ENCODE measurements at places on chromosomes 11 and 22. TPM values are rescaled to one million over a fixed set of nuclear protein-coding genes. Genes with fewer than 3 reads are reported as not detected.

TRIM29 gene
- not detected for total RNA-seq

DNA sequence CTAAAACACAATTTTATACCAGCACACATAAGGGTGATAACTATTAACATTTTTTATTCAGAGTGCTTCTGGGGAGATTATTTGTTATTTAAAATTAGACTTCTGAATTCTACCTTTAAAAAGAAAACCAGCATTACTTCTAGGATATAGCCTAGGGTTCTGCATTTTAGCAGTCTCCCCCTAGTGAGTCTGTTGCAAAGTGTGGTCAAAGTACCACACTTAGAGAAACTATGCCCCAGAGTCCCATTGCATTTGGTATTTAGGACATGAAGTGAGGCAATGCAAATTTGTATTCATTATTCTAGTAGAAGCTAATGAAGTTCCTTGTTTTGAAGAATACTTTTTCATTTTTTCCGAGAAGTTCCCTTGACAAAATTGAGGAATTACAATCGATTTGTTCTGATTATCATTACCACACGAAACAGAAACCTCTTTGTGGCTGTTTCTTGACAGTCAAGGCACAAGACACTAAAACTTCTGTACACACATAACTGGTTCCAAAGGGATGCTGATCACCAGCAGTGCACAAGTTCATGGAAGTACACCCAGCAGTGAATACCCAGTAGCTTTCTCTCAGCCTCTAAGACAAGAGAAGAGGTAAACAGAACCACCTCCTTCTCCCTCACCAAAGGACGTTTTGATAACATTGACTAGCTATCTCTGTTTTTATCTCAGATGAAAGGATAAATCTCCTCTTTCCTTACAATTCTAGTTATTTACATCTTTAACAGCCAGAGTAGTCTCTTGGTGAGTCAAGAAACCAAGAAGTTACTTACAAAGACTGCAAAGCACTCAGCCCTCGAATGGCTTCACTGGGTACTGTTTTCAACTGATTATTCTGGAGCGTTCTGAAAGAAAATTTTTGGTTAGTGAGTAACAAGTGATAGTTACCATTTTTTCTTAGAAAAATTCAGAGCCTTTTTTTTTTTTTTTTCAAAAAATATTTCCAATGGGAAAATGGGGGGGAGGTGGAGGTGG, 27.6 kb upstream of the CCDC34 start:
- no peak for DNase-seq

GRCh38 chr11:117912497-117912896, 16.7 kb downstream of the TMPRSS13 start:
- no peak for DNase-seq

DNA sequence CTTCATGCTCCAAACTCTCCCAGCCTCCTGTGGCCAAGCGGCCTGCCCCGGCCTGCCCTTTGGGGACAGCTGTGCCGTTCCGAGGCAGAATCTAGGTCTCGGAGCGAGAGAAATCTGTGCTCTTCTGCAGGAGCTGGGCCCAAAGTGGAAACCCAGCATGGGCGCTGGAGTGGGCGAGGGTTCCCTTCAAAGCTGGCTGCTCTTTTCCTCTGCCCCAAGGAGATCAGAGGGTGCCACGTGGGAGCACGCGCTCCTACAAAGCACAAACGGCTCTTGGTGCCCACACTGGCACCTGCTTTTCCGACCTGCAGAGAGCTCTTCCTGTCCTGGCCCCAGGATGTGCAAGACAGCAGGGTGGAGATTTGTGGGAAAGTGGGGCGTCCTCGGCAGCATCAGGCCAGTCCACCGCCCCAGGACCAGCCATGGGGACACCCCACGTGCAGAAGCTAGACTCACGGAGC, 6.9 kb downstream of the OSBPL5 start:
- no peak for DNase-seq

DNA sequence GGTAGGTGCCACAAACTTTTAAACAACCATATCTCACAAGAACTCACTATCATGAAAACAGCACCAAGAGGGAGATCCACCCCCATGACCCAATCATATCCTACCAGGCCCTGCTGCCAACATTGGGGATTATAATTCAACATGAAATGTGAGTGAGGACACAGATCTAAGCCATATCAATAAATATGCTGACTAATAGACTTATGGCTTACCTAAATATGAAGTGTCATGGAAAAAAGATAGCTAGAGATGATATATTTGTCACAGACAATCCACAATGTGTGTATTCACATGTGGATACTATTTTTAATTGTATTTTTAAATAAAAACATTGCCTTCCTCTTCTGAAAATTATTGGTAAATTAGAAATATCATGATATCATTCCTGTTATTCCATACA, 38.2 kb upstream of the RAB38 start:
- DNase-seq, result no peak

GRCh38 chr11:118609380-118610224, 2.2 kb downstream of the PHLDB1 start:
- DNase-seq, result peak; percentile 51

ZP1 gene
- total RNA-seq, result not detected

GRCh38 chr11:124627546-124627945, 4.9 kb downstream of the TBRG1 start:
- DNase-seq, result no peak

SHANK3 gene
- 42.7 TPM for total RNA-seq

DNA sequence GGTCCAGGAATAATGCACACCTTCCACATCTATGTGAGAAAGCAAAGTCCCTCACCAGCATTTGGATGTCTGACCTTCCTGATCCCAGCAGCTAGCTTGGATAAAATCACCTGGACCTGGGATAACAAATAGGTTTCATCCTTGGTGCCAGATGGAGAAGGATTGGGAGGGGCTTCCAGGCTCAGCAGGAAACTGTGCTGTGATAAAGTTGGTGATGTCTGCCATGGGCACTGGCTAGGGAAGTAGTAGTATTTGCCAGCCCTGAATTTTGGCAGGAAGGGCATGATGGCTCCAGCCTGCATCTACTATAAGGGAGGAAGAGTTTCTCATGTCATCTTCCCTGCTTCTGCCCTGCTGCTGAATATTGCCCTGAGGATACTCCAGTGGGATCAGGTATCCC, 37.5 kb downstream of the C11orf91 start:
- no peak for DNase-seq

GRCh38 chr11:79940974-79941735, 500.3 kb upstream of the TENM4 start:
- no peak for DNase-seq

NPAS4 gene
- not detected for total RNA-seq

DNA sequence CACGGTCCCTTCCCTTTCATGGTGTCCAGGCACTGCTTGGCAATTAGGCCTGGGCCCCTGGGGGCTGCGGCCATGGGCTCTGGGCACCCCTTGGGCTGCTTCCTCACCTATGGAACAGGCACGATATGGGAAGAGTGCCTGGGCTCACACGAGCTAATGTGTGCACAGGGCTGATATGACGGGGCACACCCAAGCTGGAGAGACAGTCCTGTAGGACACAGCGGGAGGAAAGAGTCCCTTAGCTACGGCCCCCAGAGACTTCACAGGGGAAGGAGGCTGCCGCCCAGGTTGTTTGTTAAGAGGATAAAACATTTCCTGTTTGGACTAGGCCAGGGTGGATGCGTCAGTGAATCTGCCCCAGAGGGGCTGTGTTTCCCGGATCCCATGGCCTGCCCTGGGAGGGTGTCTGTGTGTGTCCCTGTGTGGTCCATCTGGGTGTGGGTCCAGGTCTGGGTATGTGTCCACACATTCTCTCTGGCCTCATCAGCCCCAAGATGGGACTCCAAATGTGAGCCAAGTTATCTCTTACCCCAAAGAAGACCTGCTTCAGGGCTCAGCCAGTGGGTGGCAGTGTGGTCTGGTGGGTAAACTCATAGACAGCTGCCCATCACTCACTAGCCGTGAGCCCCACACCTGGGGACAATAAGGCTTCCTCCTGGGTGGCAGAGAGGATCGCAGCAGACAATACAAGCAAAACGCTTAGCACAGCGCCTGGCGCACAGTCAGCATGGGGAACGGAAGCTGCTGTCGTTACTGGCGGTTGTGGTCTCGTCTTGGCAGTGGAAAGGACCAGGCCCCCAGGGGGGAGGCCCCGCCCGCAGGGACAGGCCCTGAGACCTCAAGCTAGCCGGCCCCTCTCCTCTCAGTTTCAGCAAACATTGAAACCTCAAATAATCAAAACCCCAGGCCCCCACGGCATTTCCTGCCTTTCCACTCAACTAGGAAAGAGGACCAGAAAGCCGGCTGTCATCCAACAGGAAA, 3.2 kb upstream of the EMID1 start:
- DNase-seq, result peak; percentile 53

DNA sequence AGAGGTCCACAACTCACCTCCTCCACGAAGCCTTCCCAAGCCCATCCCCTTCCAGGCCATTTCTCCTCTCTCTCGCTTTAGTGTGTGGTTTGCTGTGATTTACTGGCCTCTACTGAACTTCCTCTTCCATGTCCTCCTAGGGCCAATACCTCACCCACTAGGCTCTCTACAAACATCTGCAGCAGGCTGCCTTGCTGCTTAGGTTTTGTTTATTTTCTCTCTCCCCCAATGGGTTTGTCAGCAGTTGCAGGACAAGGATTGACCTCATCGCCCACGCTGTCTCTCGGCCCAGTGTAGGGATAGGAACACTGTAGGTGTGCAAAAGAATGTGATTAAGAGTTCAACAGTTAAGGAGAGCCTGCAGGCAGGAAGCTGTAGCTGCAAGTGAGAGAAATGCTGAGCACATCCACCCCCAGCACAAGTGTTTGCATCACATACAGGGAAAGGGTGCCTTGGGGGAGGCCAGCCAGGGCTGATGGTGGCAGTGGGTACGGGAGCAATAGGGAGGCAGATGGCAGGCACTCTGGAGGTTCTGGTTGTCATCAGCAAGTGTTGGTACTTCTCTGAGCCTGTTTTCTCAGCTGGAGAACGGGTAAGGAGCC, 1.4 kb downstream of the PC start:
- peak; percentile 27 for DNase-seq

PVALB gene
- not detected for total RNA-seq

TEX54 gene
- total RNA-seq, result not detected

SPA17 gene
- total RNA-seq, result 6.9 TPM

GRCh38 chr22:19201130-19201868, 22.8 kb upstream of the SLC25A1 start:
- no peak for DNase-seq

DNA sequence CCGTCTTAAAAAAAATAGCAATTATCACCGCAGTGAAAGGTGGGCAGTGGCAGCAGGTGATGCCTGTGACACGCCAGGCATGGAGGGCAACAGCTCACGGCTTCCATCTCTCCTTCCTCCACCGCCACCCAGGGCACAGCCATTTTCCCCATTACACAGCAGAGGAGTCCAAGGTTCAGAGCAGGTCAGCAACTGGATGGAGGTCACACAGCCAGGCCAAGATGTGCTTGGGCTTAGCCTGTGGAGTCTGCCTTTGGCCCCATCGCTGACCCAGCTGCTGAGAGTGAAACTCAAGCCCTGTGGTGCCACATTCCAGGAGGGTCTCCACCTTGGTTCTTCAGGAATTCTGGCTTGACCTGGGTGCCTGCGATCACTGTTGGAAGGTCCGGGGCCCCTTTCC, 411.1 kb downstream of the SHANK2 start:
- DNase-seq, result no peak

DNA sequence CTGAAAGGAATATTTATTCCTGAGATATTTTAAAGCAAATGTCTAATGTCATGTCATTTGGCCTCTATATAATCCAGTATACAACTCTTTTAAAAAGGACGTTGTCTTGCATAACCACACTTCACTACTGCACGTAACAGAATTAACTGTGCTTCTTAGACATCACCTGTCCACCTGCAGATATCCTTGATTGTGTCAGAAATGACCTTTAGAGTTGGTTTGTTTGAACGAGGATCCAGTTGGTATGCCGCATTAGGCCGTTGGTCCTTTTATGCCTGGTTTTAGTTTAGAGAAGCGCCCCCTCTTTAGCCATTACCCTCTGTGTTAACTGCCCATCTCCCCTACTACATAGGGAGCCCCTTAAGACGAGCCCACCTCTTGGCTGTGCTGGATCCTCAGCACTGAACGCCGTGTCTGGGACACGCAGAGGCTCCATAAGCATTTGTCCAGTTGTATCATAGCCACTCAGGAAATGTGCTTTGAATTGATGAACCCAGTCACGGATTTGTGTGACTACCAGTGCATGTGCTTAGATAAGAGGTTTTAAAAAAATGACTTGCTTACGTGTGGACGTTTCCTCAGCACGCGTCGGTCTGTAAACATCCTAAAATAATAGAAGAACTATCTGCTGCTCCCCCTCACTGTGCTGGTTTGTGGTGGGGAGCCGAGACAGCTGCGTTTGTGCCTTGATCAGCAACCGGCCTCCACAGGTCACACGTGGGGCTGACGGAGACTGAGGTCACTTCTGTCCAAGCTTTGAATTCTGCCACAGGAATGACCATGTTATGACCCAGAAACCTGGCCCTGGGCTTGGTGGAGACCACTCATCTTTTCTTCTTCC, 4.0 kb downstream of the MICAL2 start:
- peak; percentile 80 for DNase-seq

DNA sequence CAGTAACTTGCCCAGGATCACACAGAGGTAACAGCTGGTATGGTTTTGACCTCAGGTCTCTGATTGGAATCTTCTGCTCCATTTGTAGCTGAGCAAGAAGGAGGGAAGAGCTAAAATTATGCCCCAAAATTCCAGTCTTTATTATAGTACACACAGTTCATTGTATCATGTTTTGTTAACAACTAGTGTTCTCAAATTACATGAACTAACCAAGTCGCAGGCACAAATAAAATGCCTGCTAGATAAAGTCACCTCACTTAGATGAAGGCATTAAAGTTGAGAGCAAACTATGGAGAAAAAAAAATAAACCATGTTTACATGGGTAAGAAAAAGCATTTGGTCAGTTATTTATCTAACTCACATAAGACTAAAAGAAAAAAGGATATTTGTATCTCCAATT, 58.8 kb downstream of the PDGFD start:
- no peak for DNase-seq

DNA sequence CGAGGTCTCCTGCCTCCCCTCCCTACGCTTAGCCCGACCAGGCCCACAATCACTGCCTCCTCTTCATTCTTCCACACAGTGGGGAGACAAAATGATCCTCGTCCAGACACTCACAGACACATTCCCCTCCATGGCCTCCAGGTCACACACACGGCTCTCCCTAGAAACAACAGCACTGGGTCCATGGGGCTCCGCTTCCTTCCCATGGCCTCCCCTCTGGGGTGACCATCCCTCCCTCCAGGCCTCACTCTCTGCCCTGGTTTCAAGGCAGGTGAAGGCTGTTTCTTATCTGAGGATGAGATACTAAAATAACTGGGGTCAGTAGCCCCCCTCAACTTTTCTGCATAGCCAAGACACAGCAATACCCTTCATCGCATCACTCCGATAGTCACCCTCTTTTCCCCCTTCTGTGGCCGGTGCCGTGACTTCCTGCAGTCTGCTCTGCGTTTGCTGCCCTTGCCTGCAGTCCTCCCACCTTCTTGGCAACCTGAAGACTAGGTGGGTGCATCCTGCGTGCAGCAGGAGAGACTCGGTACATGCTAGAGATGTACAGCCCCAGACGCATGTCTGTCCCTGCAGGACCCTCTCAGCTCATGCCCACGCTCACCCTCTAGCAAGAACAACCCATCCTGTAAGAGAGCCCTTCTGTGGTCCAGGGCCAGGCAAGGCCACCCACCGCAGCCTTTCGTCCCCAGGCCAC, 55.8 kb downstream of the CD6 start:
- DNase-seq, result no peak

SNX15 gene
- total RNA-seq, result 13.1 TPM

APOBEC3B gene
- 2.5 TPM for total RNA-seq
